Stimulated activated CD8-positive, alpha-beta memory T cell treated with anti-CD3 and anti-CD28 coated beads, Interleukin-4, amount 100 ng/mL, for 1 hour (primary cell): ENCODE measurements at places on chromosomes 6 and 20.

DNA sequence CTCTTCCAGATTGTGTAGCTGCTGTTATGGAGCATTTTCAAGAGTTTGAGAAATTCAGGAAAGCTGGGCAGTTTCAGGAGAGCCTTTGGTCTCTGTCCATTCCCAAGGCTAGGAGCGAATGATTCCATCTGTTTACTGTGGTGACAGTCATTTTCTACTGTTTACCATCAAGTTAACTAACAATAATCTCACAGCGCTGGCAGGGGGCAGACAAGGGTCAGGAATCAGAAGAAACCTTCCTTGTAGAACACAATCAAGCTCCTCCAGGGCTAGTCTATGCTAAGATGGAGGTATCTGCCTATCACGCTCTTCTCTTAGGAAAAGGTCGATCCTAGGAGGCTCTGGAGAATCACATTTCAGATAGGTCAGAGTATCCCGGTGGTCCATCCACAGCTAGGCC is 293.9 kb downstream of the KIF16B start:
- DNase-seq: no peak

DNA sequence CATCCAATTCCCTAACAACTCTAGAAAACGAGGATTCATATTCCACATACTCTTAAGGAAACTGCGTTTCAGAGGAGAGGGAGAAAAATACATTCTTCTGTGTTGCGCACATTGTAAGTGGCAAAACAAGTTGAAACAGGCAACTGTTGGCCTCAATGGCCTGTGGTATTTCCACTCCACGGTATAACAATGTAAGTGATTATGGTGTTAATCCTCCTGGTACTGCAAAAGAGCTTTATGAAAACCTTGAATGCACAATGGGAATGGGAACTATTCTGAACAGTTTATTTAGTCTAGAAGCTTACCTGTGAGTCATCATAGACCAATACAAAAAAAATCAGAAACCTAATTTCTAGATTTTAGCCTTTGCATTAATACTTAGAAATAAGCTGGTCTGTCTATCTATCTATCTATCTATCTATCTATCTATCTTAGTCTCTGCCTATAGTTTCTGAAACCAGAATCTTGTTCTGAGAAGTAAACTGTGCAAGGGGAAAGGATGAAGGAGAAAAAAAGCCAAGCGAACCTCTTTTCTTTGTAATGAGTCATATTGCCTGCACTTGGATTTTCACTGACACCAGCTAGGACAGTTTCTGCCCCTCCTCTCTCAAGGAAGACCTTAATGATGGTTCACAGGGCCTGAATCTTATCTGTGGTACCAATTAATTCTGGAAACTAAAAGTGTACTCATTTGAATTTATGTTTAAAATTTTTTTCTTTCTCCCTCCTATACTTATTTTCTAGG is 101.5 kb downstream of the RNF144B start:
- DNase-seq: no peak

DNA sequence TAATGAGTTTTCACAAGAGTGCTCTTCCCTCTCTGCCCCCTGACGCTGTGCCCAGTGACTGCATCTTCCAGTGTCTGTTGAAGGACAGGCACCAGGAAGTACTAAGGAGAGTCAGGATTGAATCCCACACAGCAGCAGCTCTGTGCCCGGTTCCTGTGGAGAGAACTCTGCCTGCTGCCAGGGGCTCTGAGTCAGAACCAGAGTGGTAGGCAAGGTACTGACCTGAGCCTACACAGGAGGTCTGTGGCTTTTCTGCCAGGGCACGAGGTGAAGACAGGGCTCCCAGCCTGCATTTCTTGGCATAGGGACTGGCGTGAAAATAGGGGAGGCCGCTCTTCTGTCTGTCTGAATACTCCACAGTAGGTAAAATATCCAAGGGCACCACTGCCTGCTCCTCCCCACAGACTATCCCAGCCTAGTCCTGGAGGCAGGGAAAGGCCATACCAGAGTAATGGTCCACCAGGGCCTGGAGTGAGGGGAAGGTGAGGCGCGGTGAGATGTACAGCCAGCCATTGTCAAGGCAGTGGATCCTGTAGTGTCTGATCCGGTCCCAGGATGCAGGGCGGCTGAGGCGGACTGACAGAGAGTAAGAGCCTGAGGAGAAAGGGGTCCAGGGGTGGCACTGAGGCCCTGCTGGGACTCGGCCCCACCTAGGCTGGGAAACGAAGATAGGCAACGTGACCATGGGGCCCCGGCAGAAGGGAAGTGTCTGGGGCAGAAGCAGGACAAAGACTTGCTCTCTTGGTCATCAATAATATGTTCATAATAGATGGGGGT is 9.4 kb downstream of the RAB5IF start:
- no peak for DNase-seq

DNA sequence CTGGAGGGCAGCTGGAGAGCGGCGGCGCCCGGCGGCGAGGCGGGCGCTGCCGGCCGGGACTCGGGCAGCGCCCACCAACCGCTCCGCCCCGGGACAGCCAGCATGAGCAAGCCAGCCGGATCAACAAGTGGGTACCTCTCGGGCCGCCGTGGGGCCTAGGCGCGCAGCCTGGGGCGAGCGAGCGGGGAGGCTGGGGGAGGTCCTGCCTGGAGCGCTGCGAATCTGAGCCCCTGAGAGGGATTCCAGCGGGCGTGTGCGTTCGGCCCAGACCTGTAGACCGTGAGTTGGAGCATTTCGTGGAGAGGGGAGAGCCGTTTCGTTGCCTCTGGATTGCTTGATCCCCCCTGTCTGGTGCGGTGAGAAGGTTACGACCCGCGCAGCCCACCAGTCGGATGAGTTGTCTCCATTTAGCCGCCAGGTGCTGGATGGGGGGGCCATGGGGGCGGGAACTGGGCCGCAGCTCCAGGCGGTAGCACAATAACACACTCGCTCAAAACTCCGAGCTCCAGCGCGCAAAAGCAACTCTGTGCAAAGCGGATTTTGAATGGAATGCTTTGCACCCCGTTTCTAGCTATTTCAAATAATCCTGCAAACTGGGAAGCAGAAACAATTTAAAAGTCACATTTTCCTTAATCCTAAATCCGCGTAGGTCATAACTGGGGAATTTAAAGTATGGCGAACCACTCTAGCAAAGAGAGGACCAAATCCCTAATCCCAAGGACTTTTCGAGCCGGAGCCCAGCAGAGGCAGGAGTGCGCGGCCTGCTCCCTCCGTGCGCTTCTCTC is 1.0 kb downstream of the NR2E1 start:
- no peak for DNase-seq

- DNase-seq: no peak
These were observed 44.1 kb downstream of the PTK7 start for GRCh38 chr6:43120101-43120763.

DNA sequence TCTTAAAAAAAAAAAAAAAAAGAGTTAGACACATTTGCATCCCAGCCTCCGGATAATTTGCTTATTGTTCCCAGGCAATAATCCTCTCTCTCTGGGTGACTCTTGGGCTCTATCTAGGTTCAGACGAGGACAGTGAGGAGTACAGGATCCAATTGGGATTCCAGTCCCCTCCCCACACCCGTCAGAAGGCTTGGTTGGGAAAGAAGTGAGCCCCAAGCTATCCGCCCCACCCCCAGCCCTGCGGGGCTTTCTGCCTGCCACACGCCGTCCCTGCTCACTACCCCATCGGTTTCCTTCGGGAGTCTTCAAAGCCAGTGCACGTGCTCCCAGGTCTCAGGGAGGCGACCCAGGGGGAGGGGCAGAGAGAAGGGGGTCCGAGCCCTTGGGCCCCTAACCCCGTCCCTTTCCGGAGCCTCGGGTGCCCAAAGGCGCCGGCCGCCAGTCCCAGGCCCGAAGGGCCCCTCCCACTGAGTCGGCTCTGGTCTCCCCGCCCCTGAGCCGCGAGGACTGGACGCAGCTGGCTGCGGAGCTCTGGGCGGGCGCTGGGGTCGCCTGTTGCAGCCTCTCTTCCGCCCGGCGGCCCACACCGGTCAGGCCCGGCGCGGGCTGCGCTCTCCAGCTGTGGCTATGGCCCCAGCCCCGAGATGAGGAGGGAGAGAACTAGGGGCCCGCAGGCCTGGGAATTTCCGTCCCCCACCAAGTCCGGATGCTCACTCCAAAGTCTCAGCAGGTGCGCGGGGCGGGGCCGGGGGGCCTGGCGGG is 2.5 kb downstream of the MYMX start:
- no peak for DNase-seq

- no peak for DNase-seq
These were observed 284.4 kb upstream of the RNF24 start for GRCh38 chr20:4299773-4300172.

DNA sequence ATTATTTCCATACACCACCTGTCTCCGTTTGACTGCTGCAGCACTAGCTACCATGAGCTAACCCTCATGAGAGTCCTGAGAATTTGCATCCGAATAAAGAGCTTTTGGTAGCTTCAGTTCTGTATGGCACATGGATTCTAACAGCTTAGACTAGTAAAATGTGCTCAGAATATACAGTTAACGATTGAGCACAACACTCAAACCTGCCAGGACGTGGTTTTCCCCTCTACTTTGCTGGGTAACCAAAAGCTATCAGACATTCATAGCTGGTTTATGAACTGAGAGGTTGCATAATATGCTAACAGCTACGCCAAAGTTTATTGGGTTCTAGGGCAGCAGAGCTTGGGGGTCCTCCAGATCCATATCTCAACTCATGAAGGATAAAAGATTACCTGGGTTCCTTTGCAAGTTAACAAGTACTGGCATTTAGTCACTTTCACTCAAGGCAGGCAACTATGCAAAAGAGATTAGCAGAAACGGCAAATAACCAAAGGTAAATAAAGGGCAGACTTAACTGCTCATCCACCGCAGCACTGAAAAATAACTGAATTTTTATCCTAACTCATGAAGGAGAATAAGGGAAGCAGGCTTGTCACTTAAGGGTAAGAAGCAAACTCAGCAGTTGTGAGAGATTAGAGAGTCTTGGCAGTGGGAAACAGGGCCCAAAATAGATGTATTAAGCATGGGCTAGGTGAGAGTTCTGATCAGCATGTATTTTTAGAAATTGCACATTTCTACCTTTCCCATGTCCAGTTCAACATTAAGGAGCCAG is 29.4 kb downstream of the NUDT3 start:
- no peak for DNase-seq

- no peak for DNase-seq
These were observed 75.0 kb downstream of the MDGA1 start for GRCh38 chr6:37622646-37623071.

DNA sequence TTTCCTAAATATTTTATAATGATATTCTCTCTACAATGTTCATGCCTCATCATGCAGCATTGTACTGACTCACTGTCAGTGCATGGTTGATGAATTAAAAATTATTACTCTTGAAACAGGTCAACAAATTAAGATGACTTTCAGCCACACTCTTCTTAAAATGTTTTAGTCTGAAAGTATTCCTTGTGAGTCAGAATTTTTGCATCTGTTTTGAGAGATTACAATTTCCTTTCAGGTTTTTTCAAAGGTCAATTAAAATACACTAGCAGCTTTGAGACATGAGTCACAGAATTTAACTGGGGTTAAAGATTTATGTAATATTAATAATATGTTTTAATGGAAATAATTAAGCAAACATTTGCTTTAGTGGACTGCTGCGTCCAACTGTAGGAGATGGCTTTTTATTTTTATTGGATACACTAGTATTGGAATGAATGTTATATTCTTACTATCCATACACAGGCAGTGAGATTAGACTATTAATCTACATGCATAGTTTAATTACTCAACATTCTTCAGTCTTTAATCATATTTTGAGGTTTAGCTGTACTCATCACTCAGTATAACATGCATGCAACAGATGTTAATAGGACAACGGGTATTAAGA is 9.7 kb downstream of the COL12A1 start:
- DNase-seq: no peak

- no peak for DNase-seq
These were observed 107.8 kb downstream of the TOX2 start for GRCh38 chr20:44022464-44022863.

- no peak for DNase-seq
These were observed 116.0 kb upstream of the JARID2 start for GRCh38 chr6:15129887-15130286.

- DNase-seq: no peak
These were observed 19.7 kb downstream of the RAB44 start for GRCh38 chr6:36717231-36717825.

- DNase-seq: no peak
These were observed 95.6 kb upstream of the SUPT3H start for GRCh38 chr6:45473121-45473993.

DNA sequence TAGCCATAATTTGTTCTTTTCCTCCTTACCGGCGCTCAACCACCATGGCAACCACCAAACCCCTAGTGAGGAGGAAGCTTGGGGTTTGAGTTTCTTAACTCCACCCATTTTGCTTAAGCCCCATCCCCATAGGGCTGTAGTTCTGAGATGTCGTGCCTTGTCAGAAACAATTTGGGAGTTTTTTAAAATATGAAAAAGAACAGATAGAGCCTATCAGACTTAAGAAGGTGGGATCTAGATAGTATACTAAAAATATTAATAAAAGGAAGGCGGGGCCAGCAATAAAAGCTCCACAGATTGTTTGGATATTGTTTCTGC is 5.6 kb downstream of the BRD2 start:
- DNase-seq: no peak

GRCh38 chr6:47106721-47107197 is 64.6 kb upstream of the ADGRF1 start:
- DNase-seq: no peak
